ENCODE measurements at places on chromosomes 7 and 10. TPM values are rescaled to one million over a fixed set of nuclear protein-coding genes. Genes with fewer than 3 reads are reported as not detected.

PILRA gene
- total RNA-seq, result 2.2 TPM

OR2A5 gene
- total RNA-seq, result not detected

DNA sequence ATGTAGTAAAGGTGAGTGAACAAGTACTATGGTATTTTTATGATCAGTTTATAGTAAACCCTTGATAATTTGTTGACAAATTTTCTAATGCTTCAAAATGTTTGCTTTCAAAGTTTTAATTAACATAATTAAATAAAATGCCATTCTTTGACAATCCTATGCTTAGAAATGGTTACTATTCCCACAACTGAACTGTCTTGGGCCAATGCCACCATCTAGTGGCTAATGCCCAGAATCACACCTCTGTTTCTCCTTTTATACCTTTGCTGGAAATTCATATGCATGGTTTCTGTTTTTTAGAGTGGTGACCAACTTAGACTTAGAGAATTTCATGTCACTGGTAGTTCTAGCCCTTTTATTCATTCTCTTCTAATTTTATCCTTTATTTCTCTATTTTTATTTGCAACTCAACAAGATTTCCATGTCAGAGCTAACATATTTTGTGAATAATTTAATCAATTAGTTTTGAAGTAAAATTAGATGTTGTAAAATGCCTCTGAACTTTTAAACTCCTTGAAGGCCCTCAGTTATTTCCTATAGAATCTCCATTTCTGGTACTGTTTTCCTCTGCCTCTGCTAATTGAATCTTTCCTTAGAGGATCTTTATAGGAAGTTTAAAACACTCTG, 31.1 kb downstream of the PCGF5 start:
- no peak overlapping the region for H3K27ac ChIP-seq
- no peak for DNase-seq
- H3K4me3 ChIP-seq, result no peak overlapping the region
- peaks cover 12% of the 10 kb centered on the region for H3K4me1 ChIP-seq
- H3K36me3 ChIP-seq, result peaks cover 71% of the 10 kb centered on the region

GRCh38 chr7:15602236-15602635, 40.4 kb upstream of the AGMO start:
- no peaks in the 10 kb centered on the region for H3K4me1 ChIP-seq
- H3K36me3 ChIP-seq, result no peaks in the 10 kb centered on the region
- no peaks in the 10 kb centered on the region for H3K27me3 ChIP-seq

DNA sequence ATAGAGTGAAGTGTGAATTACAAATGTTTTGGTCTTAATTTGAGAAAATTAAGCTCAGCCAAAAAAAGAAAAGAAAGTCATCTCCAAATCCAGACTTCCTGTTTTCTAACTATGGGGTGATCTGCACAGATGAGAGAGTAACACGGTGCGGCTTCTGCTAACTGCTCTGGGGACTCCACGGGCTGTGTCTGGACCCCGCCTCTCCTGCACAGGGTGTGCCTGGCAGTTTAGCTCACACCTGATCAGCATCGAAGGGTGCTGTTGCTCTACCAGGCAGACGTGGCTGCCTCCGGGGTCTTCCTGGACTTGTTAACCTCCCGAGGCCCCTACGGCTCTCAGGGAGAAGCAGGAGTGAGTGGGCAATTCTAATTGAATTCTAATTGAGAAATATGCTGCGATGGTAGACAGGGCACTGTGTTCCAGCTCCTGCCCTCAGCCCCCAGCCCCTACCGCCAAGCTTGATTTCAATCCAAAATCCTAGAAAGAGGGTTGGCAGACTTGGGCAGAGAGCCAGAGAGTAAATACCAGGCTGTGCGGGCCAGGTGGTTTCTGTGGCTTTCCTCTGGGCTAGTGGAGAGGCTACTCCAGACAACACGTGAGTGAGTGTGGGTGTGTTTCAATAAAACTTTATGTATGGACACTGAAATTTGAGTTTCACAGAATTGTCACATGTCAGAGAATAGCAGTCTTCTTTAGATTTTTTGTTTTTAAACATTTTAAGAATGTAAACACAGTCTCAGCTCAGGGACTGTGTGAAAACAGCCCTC, 13.4 kb downstream of the SHH start:
- no peak overlapping the region for H3K4me3 ChIP-seq
- H3K27ac ChIP-seq, result no peak overlapping the region
- peaks cover 83% of the 10 kb centered on the region for H3K27me3 ChIP-seq
- H3K4me1 ChIP-seq, result peaks cover 13% of the 10 kb centered on the region
- no peak for DNase-seq

DNA sequence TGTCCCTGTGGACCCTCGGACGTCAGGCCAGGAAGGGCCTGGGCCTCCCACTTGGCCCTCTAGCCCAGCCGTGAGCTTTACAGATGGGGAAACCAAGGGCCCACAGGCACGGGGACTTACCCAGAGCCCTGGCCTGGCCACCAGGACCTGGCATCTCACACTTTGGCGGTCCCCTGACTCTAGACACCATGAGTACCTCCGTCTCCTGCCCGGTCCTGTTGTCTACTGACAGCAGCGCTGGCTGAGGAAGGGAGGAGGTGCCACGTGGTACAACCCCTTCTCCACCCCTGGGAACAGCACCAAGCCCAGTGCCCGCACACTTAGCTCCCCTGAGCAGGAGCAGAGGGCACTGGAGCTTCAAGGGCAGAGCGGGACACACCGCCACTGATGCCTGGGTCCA, 26.1 kb downstream of the ADGRA1 start:
- no peak overlapping the region for H3K4me3 ChIP-seq
- no peak for DNase-seq
- no peak overlapping the region for H3K27ac ChIP-seq
- no peaks in the 10 kb centered on the region for H3K36me3 ChIP-seq
- peaks cover 5% of the 10 kb centered on the region for H3K4me1 ChIP-seq

- no peaks in the 10 kb centered on the region for H3K36me3 ChIP-seq
- no peaks in the 10 kb centered on the region for H3K4me1 ChIP-seq
Observed at GRCh38 chr7:118902600-118902999, 678.1 kb downstream of the ANKRD7 start.

DNA sequence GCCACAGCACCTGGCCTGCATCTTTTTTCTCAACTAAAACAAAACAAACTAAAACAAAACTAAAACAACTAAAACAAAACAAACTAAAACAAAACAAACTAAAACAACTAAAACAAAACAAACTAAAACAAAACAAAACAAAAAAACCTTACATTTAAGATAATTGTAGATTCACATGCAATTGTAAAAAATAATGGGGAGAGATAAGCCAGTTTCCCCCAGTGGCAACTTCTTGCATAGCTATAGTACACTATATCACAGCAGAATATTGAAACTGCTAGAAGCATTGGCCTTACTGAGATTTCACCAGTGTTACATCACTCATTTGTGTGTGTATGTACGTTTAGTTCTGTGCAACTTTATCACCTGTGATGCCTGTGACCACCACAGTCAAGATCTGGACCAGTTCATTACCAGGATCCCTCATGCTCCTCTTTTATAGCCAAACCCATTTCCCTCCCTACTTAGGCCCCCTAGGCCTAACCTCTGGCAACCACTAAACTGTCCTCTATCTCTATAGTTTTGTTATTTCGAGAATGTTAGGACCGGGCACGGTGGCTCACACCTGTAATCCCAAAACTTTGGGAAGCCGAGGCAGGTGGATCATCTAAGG, 9.3 kb downstream of the FXYD4 start:
- H3K4me3 ChIP-seq, result no peak overlapping the region
- H3K36me3 ChIP-seq, result no peaks in the 10 kb centered on the region
- H3K4me1 ChIP-seq, result no peaks in the 10 kb centered on the region
- no peak for DNase-seq

GRCh38 chr10:102229810-102230263, 3.7 kb downstream of the ELOVL3 start:
- H3K4me3 ChIP-seq, result peak overlapping the region; percentile 53
- peak; percentile 78 for DNase-seq
- no peak overlapping the region for H3K27ac ChIP-seq
- peaks cover 38% of the 10 kb centered on the region for H3K27me3 ChIP-seq

Data from heart right ventricle (tissue), 16 donors.